Anterior cingulate cortex (tissue), 58 donors: ENCODE measurements at places on chromosomes 3 and 15.

DNA sequence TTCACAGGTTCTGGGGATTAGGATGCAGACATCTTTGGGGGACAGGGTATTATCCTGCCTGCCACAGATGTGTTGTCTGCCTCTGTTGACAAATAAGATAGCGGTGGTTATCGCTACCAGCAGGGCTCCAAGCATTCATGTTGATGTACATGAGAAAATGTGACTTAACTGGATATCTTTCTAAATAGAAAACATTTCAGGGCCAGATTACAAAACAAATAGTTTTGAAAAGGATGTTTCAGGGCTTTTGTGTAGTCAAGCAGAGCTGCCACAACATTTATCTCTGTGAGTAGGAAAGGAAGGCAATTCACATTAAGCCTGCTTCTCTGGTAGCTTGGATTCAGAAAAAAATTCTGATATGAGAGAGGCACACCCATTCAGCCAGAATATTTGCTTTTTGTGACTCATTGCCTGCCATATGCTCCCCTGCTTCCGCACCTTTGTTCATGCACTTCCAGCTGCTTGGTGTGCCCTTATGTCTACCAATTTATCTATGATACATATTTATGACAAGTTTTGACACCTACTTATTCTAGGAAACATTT is 22.8 kb downstream of the PLS1 start:
- DNase-seq, result no peak

DNA sequence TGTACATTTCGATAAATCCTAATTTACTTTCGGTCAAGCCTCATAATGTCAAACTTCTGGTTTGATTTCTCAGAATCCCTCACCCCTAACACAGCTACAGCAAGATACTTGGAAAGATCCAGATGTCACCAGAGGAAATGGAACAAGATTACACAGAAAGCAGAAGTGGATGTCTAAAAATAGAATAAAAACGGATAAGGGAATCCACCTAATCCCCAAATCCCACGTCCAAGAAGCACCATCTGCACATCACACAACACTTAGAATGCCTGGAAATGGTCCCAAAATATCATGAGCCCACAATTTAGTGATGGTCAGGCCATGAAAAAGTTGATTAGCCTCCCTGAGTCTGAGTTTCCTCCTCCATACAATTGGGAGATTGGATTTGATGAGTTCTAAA is 61.7 kb downstream of the AGTR1 start:
- no peak for DNase-seq

- DNase-seq, result no peak
Observed at GRCh38 chr3:181791056-181791955, 79.6 kb downstream of the SOX2 start.

DNA sequence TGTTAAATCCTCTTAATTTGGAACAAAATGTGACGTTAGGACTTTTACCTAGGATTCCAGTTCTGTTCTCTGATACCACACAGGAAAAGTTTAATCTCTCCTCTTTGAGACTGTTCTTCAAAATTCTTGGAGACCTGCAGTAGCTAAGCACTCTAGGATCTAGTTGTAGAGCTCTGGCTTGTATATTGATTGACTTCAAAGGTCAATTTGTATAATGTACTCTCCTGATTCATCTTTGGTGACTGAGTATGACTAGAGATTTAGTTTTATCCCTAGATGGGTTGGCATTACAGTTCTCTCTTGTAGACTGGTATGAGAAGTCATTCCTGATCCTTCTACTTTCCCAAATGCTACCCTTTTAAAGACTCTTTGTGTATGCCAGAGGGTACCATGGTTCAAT is 168.4 kb upstream of the TPRG1 start:
- no peak for DNase-seq

DNA sequence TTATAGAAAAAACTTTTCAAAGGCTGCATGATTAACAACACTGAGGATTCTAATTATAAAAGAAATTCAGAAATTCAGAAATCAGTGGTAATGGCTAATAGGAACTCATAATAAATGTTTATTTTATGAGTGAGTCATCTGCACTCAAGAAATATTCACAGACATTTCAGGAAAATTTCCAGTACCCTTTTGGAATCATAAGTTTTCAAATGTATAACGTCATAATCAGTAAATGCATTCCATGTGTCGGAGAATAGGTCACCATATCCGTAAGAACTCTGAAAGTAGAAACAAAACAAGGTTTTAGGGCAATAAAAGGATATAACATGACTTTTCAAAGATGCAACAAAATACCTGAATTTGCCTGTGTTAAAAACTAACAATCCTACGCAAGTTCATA is 24.7 kb downstream of the EOGT start:
- no peak for DNase-seq
